HEK293T (cell line): ENCODE measurements at places on chromosomes 16 and 17.

DNA sequence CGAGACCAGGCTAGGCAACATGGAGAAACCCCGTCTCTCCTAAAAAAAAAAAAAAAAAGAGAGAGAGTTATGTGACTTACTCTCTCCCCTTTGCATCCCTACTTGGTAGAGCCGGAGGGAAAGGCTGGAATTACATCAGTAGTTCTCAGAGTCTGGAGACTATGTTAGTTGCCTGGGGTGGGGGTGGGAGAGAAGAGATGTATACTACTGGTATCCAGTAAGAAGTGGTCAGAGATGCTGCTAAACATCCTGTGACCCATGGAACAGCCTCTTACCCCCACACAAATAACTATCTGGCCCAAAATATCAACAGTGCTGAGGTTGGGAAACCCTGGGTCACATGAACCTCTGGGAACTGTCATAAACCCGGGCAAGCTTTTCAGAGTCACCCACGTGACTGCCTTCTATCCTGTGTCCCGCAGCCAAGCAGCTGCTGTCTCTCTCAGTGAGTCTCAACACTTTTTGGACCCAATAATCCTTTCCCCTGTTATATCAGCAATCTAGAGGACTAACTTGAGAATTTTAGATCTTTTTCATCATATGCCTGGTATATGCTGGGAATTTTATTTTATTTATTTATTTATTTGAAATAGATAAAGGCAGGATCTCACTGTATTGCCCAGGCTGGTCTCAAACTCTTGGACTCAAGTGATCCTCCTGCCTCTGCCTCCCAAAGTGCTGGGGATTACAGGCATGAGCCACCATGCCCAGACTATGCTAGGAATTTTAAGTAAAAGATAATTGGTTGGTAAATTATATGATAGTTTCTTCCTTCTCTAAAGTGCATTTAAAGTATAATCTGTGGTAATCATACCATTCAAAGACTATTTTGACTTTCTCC lies 8.7 kb downstream of the EIF1 start:
- peak; percentile 60 for DNase-seq

- DNase-seq: no peak
Measured at GRCh38 chr16:68399456-68399855, 48.9 kb downstream of the SMPD3 start.

GRCh38 chr17:17386094-17386800 lies 83.1 kb downstream of the NT5M start:
- DNase-seq: no peak

DNA sequence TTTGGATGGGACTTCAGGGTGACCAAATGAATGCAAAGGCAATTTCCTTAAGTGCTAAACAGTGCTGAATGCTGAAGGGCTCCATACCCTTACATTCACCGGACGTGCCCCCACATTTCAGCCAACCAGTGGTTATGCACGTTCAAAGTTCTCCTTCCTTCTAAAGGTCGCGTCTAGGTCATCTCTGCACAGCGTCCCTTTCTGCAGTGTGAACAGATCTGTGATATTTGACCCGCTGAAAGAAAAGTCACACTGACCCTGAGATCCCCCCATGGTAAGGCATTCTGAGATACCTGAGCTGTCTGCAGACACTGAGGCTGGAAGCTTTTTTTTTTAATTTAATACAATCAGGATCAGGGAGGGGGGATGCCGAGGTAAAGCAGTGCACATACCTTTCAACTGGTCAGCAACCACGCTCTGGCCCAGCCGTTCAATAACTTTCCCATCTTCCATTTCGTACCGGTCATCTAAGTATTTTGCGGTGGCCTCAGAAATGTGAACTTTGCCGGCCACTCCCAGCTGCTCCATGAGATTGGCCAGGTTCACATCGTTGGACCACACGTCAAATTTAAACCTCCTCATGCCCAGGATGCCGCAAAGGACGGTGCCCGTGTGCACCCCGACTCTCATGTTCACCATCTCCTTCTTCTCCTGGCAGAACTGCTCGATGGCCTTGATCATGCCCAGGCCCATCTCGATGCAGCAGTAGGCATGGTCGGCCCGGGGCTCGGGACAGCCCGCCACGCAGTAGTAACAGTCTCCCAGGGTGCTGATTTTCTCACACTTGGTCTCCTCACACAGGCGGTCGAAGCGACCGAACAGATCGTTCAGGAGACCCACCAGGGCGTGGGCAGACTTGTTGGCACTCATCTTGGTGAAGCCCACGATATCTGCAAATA lies 2.6 kb downstream of the ADCY9 start:
- no peak for DNase-seq

- no peak for DNase-seq
Measured at GRCh38 chr17:15490634-15491261, 23.3 kb upstream of the CDRT4 start.

DNA sequence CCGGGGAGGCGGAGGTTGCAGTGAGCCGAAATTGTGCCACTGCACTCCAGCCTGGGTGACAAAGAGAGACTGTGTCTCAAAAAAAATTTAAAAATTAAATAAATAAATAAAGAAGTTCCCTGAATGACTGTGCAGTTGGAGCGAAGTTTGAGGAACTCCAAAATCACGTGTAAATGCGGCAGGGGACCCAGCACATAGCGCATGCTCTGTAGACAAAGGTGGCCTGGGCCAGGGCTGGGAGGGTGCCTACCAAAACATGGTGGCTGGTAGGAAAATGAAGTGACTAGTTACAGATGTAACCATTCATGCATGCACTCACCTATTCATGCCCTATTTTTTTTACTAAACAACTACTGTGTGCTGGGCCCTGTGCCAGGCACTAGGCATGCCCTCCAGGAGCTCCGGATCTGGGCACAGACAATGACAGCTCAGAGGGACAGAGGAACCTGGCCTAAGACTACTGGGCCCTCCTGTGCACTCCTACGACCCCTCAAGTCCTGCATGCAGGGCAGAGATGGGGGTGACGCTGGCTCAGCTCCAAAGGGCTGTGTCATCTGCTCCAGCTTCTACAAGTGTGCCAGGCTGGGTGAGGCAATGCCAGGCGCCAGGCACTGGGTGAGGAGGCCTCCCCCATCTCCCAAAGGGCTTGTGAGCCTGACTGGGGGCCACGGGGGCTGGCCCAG lies 65.3 kb downstream of the RMI2 start:
- no peak for DNase-seq

DNA sequence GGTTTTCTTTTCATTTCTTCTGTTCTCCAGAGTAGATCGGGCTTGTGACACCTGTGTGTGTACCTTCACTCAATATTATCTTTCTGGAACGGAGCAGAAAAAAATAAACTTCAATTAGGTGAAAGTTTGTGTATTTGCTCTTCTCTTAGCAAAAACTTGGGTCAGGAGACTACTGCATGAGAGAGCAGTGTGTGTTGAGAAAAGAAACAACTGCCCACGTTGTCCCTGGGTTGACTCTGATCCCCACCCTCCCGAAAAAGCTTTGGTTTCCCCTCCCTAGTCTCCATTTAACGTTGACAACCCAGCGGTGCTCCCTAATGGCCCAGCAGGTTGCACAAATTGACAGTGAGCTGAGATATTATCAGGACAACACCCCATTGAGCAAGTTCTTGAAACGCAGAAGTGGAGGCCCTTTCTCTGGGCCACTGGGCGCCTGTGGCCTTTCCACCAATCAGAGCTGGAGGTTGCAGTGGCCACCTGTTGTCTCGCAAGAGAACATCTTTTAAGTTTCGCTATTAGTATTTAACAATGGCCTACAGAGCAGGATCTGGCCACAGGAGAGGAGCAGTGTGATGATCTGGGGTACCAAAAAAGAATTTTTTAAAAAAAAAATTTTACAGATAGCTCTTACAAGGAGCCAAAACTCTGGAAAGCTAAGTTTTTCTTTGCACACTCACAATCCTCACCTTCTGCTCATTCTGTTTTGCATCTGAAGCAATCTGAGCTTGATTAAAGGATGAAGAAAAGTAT lies 1.5 kb upstream of the TOX3 start:
- DNase-seq: no peak

DNA sequence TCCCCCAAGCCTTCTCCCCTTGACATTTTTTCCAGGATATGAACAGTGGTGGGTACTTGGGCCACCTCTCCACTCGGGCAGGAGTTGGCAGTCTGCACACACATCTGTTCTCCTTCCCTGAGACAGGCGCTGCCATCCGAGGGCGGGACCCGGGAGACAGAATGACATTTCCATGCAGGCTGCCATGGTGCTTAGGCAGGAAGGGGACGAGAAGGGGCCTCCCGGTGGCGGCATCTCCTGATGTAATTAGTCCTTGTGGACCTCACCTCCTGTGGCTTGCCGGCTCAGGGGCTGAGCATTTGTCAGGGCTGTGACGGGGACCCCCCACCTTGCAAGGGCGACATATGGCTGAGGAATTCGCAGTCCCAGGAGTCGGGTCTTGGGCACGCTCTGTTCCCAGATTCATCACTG lies 197.2 kb downstream of the FOXL1 start:
- DNase-seq: no peak

DNA sequence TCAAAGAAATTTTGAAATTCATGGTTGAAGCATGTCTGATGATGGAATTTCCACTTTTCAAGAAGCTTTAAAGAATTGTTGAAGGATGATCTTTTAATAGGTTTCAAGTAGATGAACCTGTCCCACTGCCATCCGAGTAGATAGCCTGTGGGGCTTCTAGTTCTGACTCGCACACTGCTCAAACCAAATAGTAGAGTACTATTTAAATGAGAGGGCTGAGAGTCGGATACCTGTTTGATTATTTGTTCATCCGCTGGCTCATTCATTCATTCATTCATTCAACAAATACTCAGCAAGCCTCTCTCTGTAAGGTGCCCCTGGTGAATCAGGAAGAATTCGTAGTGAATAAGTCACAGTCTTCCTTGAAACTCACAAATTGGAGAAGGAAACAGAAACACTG lies 108.2 kb upstream of the IRX5 start:
- no peak for DNase-seq

GRCh38 chr17:32565401-32565800 lies 78.6 kb downstream of the CDK5R1 start:
- DNase-seq: no peak

GRCh38 chr17:55693254-55694216 lies 29.1 kb downstream of the TMEM100 start:
- DNase-seq: no peak

DNA sequence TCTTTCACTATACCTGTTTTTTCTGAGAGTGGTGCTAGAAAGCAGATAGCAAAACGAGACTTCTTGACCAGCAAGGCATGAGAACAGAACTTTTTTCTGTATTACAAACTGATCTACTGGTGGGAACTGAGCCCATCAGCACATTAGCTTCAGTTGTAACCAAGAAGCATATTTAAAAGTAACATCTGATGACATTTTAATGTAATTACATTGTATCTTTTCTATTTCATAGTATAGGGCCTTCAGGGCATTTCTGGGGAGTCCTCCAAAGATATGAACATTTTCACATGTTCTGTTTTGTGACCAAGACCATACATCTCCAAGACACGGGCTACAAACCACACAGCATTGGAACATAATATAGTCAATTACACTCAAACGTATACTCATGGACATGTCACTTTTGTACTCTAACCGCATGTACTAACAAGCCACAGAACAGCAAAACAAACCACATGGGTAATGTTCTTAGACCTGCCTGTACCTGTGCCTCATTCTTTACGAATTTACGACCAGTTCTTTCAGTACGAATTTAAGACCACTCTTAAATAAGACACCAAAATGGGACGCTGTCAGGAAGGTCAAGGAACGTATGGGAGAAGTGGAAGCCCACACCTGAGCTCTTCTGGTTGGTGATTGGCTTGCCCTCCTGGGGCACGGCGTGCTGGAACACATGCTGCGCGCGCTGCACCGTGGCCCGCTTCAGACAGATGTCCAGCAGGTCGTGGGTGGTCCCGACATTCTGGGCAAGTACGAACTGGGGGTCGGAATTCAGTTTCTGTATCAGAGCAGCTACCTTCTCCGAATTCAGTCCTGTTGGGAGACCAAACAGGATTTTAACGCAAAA lies 825 bp downstream of the BLMH start:
- DNase-seq: peak; percentile 49

GRCh38 chr16:64398793-64399192 lies 723.1 kb downstream of the CDH11 start:
- DNase-seq: no peak

GRCh38 chr17:80763293-80763867 lies 218.7 kb downstream of the RPTOR start:
- no peak for DNase-seq

- no peak for DNase-seq
Measured at GRCh38 chr17:45299361-45299760, 17.5 kb downstream of the MAP3K14 start.

DNA sequence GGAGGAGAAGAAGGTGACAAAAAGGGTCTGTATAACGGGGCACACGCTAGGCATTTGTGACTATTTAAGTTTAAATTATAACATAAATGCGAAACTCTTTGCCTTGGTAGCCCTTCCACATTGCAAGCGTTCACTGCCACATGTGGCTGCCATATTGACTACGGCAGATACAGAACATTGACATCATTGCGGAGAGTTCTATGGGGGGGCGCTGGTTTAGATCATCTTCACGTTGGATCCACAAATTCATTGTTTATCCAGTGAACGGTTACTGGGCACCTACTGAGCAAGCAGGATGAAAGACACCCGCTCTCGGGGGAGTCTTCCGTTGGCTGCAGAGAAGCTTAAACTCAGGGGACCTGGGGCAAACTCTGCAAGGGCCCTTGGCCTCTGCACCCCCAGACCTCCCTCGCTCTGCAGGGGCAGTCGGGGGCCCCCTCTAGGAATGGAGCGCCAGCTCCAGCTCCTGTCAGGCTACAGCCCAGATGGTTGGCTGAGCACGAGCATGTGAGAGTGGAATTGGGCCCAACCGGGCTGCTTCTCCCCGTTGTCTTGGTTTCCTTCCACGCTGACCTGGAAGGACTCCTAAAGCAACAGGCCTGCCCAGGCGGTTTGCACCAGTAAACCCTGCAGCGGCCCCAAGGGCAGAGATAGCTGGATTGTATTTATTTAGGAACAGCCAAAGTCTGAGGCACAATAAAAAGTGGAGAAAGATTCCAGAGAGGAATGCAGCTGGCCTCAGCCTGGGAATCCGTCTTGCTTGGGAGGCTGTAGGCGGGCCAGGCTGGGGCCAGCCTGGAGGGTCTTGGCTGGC lies 172.2 kb downstream of the SEC14L1 start:
- no peak for DNase-seq

GRCh38 chr17:199806-200545 lies 18.5 kb upstream of the DOC2B start:
- DNase-seq: no peak

DNA sequence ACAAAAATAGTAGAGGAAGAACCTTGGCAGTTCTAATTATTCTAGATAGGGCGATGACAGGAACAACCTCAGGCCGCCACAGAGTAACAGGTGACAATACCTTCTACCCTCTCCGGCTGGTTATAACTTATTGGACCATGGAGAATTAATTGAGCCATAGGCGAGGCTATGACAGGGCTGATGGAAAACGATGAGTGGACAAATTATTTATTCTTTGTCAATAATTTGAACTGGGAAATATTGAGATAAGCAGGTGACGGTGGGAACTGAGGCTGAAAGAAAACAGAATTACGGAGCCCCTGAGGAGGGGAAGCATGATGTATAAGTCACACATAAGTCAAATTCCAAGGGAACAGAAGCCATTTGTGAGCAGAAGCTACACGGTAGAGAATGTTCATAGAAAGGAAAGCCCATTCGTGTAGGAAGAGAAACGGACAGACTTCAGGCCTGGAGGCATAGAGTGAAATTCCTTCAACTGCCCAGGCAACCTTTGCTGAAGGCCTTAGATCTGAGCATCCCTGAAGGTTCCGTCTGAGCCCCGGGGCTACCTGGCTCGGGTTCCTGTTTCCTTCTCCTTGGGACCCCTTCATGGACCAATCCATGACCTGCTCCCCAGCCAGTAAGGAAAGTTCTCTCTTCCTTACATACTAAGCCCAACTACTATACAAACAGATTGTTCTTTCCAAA lies 158.1 kb downstream of the MAP2K4 start:
- DNase-seq: no peak

GRCh38 chr16:2162676-2163118 lies 7.1 kb downstream of the TRAF7 start:
- no peak for DNase-seq

GRCh38 chr16:47568351-47568750 lies 107.2 kb downstream of the PHKB start:
- DNase-seq: no peak
